ENCODE measurements at places on chromosomes 6 and 20. TPM values are rescaled to one million over a fixed set of nuclear protein-coding genes. Genes with fewer than 3 reads are reported as not detected.

The HSP90AB1 gene
- total RNA-seq = 336 TPM

DNA sequence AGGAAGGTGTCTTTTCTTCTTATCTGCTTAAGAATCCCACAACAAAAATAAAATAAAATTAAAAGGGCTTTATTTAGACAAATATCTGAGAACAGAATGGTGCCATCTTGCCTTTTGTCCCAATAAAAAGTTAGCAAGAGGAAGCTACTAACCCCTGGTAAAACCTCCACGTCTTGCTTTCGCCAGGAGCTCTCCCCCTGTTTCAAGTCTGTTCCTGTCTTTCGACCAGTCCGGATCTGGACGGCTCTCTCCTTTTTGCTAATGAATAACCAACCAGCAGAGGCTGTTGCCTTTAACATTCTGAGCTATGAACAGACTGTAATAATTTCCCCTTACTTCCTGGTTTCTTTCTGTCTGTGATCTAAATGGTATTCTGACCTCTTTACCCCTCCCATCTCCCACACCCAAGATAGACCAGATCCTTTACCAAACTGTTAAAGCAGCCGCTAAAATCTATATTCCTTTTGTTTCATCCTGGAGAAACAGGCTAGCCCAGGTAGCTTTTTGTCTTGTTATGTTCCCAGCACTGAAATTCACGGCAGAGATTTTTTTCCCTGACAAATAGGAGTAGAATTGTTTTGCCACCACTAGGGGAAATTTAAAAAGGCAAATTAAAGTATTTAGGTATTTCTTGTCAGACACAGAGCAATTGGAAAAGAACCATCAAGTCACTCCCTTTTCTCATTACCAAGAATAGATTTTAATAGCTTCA lies at the start of gene FRK:
Gene FRK (minus strand): TSS at position 320 of the 712 bp plus-strand sequence. CDS start 580 bp downstream, outside the sequence.
- DNase-seq = no peak

- DNase-seq = no peak
Observed at GRCh38 chr6:88662163-88662580, 301.2 kb downstream of the RNGTT start.

GRCh38 chr20:6692566-6693173 lies 74.8 kb upstream of the BMP2 start:
- peak; percentile 16 for DNase-seq

DNA sequence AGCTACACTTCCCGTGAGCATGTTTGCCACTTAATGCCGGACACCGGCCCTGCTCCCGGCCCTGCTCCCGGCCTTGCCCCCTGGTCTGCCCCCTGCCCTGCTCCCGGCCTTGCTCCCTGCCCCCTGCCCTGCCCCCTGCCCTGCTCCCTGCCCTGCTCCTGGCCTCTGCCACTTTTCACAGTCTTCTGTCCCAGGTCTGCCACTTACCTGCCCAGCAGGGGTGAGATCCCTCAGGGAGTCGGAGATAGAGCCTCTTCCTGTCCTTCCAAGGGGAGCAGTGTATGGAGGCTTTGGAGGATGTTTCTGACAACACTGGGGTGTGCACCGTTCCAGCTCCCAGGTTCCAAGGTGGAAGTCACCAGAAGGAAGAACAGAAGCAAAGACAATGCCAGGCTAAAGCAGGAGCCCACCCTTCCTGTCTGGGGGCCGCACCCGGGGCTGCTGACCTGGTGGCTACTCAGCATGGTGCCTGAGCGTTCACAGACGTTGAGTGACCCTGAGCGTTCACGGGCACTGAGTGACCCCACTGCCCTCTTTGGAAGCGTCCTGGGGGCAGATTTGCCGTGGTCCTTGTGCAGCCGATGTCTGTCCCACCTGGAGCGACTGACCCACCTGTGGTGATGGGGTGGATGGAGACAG lies 199.8 kb downstream of the DLL1 start:
- peak; percentile 2 for DNase-seq

Measured in uterus (tissue), 4 donors.